ENCODE measurements at places on chromosomes 13 and 19.

DNA sequence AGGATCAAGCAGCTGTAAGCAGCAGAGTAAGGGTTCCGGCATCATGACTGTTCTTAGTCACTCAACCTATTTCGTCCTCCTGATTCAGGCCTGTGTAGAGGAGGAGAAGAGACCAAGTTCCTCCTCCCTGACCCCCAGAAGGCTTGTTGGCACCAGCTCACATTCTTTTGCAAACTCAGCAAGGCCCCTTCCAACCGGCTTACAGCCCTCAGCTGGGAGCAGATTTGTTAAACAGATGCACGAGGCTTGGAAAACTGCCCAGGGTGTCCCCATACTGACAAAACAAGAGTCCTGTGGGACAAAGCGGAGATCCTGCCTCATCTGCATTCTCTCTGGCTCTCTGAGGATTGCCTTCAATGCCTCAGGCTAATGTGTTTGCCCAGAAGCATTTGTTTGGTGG lies 113.2 kb upstream of the SOX21 start:
- DNase-seq = no peak

- DNase-seq = no peak
Measured at GRCh38 chr19:46904114-46905060, 43.6 kb downstream of the ARHGAP35 start.

GRCh38 chr19:30376272-30376671 lies 4.1 kb downstream of the ZNF536 start:
- no peak for DNase-seq

- DNase-seq = no peak
Measured at GRCh38 chr19:36851898-36852297, 1.2 kb downstream of the ZNF345 start.

DNA sequence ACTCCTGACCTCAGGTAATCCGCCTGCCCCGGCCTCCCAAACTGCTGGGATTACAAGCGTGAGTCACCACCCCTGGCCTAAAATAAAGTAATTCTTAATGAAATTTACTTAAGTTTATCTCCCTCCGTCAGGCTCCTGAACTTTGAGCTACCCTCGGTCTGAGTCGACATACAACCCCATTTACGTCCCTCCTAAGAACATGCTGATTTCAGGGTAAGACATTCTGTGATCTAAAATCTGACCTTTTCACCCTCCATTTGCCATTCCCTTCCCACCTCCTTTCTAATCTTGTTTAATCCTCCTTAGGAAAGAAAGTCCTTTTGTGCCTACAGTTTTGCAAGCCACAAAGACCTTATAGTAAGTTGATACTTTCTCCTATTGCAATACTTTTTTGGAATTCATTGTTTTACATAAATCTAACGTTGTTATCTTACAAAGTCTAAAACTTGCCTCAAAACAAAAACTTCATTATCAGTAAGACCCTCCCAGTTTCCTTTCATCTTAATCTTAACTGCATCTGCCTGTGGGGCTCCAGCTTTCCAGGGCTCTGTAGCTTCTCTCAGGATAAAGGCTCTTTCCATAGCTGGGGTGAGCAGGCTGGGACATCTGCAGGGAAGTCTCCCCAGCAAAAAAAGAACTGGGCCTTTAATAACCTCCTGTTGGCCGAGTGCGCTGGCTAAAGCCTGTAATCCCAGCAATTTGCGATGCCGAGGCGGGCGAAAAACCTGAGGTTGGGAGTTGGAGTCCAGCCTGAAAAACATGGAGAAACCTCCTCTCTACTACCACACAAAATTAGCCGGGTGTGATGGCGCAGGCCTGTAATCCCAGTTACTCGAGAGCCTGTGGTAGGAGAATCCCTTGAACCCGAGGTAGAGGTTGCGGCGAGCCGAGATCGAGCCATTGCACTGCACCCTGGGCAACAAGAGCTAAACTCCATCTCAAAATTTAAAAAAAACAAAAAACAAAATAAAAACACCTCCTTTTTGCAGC lies 143.1 kb downstream of the ZNF737 start:
- DNase-seq = no peak

DNA sequence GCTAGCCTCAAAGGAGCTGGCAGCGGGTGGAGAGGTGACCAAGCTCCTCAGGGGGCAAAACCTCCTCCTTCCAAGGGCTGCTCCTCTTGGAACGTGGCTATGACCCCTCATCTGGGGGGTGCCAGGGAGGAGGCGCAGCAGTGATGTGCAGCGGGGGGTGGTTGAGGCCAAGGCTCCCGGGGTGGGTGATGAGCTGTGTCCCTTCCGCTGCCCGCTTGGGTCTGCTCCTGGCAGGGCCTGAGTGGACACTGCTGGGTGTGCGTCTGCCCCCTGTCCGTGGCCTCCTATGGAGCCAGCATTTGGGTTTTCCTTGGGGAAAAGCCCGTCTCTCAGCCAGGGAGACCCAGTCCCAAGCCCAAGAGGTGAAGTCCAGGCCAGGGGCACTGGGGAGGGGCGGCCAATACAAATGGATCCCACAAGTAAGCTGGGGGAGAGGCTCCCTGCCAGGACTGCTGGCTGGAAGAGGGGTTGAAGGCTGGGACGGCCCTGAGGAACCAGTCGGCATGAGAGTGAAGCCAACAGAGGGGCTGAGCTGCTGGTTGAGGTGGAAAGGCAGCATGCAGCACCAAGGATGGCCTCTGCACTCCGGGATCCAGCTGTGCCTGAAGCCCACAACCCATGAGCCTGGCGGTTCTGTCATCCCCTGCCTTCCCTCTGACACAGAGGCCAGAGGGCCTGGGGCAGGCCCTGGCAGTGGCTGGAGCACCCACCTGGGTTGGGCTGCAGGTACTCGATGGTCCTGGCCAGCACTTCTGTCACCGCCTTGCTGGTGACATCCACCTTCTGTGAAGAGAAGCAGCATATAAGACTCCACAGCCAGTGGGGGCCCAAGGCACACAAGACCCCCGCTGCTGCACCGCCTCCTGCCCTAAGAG lies 22.7 kb downstream of the MPND start:
- no peak for DNase-seq

- DNase-seq = no peak
Measured at GRCh38 chr13:91238036-91238435, 109.5 kb upstream of the MIR17HG start.

GRCh38 chr19:10122045-10122444 lies 2.3 kb upstream of the EIF3G start:
- DNase-seq = no peak

DNA sequence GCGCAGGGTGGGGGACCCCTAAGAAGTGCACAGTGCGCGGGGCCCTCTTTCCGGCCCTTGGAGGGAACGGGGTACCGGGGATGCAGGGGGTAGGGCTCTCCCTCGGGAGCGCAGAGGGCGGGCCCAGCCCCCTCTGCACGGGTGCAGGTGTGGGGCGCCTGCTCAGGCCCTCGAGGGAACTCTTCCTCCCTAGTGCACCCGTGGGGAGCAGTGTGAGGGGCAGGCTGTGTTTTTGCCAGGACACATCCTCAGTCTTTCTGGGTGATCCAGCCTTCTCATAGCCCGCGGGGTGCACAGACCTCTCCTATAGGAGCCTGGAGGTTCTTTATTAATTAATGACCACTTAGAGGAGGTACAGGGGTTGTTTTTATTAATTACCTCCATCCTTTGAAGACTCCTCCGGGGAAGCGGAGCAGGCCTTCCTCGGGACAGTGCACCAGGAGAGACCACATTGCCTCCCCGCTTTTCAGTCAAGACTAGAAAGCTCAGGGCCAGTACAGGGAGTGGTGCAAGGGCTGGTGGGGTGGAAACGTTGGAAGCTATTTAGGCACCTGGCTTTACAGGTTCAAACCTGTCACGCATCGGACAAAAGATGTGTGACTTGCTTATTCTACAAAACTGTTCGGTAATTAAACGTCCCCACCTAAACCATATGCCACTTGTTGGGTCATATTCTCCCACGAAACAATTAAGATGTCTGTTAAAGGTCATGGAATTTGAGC lies 598 bp upstream of the GJB6 start:
- no peak for DNase-seq

GRCh38 chr13:36431204-36432105 lies 840 bp upstream of the CCNA1 start:
- DNase-seq = no peak

- no peak for DNase-seq
Measured at GRCh38 chr19:48780631-48781391, 25.5 kb downstream of the FGF21 start.

DNA sequence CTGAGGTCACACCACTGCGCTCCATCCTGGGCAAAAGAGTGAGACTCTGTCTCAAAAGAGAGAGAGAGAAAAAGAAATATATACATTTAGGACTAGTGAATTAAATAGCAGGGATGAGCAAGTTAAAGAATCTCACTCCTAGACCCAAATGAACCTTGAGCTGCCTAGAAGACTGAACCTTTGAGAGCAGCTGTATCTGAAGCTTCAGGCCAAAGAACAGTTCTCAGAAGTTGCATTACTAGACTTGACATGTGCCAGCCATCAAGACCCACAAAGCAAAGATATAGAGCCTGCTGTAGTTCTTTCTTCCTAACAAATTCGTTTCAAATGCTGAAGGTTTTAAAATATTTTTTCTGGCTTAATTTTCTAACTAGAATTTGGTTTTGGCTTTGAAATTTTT lies 16.6 kb downstream of the DNAJC15 start:
- no peak for DNase-seq

- no peak for DNase-seq
Measured at GRCh38 chr19:1386945-1387683, 3.4 kb downstream of the NDUFS7 start.

DNA sequence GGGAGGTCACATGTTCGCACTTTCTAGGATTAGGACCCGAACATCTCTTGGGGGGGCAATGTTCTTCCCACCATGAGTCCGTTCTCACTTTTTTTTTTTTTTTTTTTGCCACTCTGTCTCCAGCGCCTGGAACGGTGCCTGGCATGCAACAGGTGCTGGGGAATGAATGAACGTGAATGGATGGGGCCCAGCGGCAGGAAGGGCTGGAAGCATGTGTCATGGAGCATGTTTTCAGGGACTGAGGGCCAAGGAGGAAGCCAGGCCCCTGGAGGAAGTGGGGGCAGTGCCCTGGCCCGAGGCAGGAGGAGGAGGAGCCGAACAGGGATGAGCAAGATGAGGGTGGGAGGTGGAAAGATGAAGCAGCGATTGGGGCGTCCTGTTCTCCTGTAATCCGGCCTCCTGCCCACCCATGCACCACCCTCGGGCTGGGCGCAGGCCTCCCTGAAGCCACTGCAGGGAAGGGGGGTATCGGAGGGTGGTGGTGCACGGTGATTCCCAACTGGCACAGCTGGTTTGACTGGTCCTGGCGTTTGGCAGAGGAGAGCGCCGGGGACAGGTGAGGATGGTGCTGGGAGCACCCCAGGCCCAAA lies 8.8 kb upstream of the SULT2B1 start:
- DNase-seq = no peak

DNA sequence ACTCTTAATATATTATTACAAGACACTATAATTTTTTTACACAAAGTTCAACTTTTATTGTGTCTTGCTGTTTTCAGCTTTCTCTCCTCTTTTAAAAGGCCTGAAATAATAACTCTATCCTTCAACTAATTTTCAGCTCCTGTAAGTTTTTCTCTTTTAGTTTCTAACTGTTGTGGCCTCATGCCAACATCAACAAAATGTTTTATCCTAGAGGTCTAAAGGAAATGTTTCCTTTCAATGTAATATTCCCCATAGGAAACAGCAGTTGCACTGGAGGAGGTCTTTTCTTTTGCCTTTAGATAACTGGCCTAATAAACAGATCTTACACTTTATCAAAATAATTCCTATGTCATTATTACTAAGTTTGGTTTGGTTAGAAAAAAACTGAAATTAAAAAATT lies 8.5 kb upstream of the ZNF616 start:
- no peak for DNase-seq

GRCh38 chr19:4988770-4989251 lies 19.9 kb downstream of the KDM4B start:
- DNase-seq = no peak

GRCh38 chr13:48029859-48030258 lies 7.7 kb upstream of the NUDT15 start:
- no peak for DNase-seq

DNA sequence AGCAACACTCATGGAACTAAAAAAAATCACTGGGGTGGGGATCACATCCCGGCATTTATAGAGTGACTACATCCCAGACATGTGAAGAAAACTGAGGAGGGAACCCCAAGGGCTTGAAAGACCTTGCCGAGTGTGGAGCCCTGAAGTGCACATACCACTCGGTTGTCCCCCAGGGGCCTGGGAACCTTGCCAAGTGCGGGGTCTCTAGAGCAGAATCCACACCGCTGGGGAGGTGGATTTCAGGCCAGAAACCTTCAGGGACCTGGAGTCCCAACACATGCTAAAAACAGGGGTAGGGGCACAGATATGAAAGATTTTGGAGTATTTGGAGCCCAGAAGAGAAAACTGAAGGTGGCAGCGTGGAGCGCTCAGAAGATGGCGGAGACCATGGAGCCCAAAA lies 35.2 kb downstream of the ERICH4 start:
- no peak for DNase-seq

DNA sequence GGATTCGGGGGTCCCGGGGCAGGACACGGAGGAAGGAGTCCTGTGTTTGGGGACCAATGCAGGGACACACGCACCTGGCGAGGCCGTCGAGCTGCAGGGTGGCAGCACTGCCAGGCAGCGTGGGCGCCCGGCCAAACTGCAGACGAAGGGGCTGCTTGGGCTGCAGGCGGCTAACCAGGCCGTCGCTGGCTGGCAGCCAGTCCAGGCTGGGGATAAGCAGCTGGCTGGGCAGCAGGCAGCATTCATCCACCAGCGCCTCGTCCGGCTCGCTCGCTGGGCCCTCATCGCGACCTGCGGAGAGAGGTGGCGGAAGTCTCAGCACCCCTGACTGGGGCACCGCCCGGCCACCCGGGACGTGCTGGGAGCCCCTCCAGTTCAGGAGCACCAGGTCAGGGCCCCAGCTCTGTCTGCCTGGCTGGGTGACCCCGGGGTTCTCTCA lies 11.5 kb downstream of the CFD start:
- no peak for DNase-seq

DNA sequence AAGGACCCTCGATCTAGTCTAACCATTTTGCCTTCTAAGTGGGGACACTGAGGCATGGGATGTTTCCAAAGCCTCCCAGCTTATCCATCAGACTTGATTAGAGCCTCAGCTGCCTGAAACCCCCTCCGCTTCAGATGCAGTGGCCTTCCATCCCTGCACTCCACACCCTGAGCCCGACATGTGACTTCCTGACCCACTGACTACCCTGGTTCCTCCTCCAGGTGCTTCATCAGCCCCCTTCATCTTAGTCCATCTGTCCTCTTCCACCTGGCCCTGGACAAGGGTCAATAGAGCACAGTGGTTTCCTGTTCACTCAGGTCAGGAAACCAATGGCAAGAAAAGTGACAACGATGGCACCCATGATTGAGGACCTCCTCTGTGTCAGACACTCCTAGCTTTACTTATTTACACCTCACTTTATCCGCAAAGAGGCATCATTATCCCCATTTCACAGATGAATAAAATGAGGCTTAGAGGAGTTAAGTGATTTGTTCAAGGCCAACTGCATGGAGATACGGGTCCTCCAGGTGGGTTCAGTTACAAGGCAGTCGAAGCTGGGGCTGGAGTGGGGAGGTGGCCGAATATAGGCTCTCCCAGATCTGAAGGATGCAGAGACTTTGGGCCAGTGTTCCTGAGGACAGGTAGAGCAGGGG lies 81.6 kb upstream of the TM9SF2 start:
- DNase-seq = no peak

Data from stimulated activated CD4-positive, alpha-beta T cell treated with anti-CD3 and anti-CD28 coated beads, Interleukin-15, amount 100 ng/mL, for 1 hour (primary cell).